ENCODE measurements at places on chromosomes 5 and 9.

GRCh38 chr9:112445196-112445595 lies 41.4 kb upstream of the KIAA1958 start:
- no peak for DNase-seq

GRCh38 chr5:99169309-99169708 lies 240.5 kb upstream of the CHD1 start:
- no peak for DNase-seq

DNA sequence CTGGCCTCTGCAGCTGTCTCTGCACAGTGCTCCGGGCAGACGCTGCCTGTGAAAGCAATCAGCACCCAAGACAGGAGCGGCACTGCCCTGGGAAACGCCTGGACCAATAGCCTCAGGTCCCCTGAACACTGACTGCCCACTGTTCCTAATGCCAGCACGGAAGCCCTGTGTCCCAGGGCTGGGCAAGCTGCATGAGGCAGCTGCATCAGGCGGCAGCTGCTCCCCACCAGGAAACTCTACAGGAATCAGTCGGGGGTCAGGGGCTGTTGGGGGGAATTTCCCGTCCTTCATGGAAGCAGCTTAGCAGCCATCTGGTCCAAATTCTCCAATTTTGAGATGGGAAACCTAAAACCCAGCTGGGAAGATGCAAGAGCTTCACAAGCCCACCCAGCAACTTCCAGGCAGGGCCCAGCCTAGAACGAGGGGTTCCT lies 118.6 kb downstream of the VAV2 start:
- DNase-seq = no peak

DNA sequence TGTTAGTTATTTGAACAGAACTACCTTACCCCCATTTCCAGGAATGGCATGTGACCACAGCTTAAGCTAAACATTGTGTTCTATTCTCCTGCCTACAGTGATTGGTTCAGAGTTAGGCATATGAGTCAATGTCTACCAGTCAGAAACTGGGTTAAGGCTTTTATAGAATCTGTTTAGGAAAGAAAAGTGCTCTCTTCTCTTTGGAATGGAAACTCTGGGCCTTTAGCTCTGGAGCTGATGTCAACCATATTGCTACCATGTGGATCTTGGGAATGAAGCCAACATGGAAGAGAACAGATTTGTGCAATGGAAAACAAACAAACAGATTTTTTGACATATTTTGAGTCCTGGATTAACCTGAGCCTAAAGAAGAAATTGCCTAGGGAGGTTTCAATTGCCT lies 488.9 kb upstream of the TNC start:
- DNase-seq = no peak

- DNase-seq = no peak
These were observed 3.3 kb downstream of the OLFML2A start for GRCh38 chr9:124780060-124780756.

DNA sequence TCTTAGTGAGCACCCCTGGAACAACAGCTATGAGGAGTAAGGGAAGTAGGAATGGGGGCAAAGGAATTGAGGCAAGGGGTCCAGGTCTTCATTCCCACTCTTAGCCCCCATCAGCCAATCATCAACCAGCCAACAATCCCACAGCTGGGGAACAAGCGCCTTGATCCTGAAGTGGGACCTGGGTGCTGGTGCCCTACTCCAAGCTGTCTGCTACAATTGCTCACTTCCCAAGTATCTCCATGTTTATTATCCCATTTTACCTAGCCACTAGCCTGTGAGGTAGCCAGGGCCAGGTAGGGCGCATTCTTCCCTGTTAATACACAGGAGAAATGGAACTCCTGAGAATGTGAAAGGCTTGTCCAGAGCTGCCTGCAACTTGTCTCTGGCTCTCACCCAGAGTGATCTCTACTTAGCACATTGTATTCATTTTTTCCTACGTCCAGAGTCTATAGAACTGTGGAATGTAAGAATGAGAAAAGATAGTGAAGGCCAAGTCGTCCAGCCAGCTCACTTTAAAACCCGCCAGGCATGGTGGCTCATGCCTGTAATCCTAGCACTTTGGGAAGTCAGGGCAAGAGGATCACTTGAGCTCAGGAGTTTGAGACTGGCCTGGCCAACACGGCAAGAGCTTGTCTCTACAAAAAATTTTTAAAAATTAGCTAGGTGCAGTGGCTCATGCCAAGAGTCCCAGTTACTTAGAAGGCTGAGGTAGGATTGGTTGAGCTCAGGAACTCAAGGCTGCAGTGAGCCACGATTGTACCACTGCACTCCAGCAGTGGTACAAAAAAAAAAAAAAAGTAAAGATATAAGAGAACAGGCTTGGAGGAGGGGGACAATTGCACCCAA lies 6.2 kb upstream of the DNAJC18 start:
- DNase-seq = no peak

- no peak for DNase-seq
These were observed 138.3 kb downstream of the HSD17B3 start for GRCh38 chr9:96163712-96164111.

DNA sequence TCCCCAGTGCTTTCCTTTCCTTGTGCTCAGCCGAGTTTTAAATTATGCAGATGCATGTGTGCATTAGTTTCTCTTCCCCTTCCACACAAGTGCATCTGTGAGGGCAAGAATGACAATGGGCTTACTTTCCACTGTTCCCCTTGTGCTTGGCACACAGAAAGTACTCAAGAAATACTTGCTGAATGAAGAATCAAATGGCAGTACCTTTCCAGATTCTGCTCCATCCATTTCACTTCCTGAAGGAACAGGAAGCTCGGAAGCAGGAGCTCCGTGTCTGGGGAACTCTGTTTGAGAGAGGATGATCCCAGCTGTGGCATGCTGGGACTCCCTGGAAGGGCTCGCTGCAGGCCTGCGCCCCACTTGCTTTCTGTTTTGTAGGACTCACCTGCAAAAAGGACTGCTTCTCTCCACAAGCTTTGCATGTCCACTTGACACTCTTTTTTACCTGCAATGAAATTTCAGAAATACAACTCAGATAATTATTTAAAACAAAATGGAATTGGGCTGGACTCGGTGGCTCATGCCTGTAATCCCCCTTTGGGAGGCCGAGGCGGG lies 5.5 kb downstream of the MRNIP start:
- no peak for DNase-seq

DNA sequence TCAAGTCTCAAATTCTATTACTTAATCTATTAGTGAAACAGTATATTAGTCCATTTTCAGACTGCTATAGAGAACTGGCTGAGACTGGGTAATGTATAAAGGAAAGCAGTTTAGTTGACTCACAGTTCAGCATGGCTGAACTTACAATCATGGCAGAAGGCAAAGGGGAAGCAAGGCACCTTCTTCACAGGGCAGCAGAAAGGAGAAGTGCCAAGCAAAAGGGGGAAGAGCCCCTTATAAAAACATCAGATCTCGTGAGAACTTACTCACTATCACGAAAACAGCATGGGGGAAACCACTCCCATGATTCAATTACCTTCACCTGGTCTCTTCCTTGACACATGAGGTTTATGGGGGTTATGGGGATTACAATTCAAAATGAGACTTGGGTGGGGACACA lies 67.9 kb upstream of the CHSY3 start:
- DNase-seq = no peak

- DNase-seq = no peak
These were observed 6.9 kb upstream of the SPATA31C1 start for GRCh38 chr9:87910821-87911220.

- no peak for DNase-seq
These were observed 29.6 kb upstream of the UGCG start for GRCh38 chr9:111866976-111867375.

DNA sequence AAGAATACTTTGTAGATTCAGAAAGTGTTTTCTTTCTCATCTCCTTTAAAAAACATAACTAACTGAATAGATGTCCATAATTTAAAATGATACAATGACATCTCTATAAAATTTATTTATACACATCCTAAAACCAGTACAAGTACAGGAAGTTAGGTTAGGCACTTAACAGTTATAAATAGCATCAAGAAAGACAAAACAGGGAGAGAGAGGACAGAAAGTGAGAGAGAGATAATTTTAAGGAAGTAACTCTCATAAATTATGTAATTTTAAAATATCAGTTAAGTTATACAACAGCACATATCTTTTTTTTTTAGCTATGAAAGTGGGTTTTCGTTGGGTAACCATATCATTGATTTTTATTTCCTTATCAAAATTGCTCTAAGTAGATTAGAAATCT lies 1068.6 kb downstream of the TAF11L14 start:
- no peak for DNase-seq

GRCh38 chr9:95171001-95171400 lies 146.5 kb downstream of the FANCC start:
- DNase-seq = no peak

GRCh38 chr5:133381571-133382365 lies 230.6 kb downstream of the FSTL4 start:
- no peak for DNase-seq

DNA sequence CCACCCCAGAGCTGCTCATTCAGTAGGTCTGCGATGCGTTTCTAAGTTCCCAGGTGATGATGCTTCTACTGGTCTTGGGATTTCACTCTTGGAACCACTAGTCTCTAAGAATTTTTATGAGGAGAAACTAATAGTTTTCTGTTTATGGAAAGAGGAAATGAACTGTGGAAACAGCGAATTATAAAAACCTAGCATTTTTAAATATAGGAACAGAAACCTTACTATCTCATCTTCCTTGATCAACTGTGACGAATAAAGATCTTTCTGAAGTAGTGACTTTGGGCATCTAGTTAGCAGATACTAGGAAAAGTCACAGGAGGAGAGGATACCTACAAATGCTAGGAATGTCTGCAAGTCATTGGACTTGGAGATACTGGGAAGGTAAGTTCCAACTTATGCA lies 376.8 kb upstream of the RFX3 start:
- no peak for DNase-seq

- no peak for DNase-seq
These were observed 114.9 kb upstream of the PRLR start for GRCh38 chr5:35345222-35345621.

- no peak for DNase-seq
These were observed 96.3 kb downstream of the CDH18 start for GRCh38 chr5:19891658-19892057.

DNA sequence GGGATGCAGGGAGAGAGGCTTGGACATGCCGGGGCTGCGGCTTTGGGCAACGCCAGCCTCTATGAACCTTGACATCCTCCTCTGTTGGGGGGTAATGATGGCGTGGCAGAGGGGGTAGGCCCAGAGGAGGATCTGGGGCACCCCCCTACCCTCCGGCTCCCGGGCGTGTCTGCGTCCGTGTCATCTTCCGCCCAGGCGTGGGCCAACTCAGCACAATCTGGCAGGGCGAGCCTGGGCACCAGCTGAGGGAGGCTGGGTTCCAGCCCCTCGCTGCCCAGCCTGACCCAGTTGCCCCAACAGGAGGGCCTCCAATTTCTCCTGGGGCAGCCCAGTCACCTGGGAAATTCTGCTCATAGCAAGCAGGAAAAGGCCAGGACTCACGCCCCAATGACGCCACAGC lies 62.9 kb upstream of the IL17B start:
- DNase-seq = no peak

DNA sequence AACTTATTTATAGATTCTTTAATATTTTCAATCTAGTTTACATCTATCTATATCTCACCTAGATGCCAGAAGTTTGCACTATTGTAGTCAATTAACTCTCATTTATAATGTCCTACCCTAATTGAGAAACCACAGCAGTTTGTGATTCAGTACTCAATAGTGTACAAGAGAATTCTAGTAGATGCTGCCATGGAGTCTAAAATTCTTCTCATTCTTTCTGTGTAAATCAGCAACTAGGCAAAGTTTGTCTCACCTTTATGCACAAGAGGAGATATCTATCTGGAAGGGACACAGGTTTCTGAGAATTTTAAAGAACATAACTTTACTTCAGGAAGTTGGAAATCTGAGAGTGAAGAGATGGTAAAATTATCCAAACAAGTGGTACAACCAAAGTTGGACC lies 173.0 kb upstream of the FBXL7 start:
- DNase-seq = no peak

DNA sequence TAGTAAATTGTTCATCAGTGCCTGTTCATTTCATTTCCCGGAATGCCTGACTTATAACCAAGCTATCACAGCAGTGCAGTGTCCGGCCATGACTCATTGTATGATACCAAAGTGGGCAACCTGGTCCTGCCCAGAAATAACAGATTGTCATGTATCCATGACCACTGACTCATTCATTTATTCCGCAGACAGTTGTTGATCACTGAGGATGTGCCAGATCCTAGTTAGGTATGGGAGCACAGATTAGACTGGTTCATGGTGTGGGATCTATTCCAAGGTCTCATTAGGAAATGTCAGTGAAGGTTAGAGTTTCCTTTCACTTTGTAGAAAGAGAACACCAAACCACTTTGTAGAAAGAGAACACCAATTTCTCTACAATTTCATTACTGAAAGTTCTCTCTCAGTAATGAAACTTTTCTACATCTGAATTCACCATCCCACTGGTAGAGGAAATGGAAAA lies 8.7 kb downstream of the NREP start:
- DNase-seq = no peak

DNA sequence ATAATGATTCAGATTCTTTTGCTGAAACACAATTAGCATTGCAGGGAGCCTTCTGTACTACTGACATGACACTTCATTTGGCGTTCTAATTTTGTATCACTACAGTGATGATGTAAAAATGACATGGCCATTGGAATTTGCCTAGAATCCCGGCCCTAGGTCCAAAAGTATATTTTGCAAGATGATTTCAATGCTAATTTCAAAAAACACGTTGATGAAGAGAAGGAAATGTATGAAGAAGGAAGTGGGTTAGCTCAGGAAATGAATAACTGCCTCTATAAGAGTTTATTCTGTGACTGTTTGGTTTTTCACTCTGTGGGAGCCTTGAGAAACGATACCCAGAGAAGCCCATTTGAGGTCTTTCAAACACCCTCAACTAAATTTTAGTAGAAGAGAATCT lies 59.3 kb downstream of the OSTF1 start:
- DNase-seq = no peak

- DNase-seq = no peak
These were observed 548.3 kb upstream of the CDH18 start for GRCh38 chr5:20536341-20536740.

- DNase-seq = no peak
These were observed 214.1 kb upstream of the ADCY2 start for GRCh38 chr5:7181841-7182240.
